ENCODE measurements at places on chromosomes 1 and 21.

DNA sequence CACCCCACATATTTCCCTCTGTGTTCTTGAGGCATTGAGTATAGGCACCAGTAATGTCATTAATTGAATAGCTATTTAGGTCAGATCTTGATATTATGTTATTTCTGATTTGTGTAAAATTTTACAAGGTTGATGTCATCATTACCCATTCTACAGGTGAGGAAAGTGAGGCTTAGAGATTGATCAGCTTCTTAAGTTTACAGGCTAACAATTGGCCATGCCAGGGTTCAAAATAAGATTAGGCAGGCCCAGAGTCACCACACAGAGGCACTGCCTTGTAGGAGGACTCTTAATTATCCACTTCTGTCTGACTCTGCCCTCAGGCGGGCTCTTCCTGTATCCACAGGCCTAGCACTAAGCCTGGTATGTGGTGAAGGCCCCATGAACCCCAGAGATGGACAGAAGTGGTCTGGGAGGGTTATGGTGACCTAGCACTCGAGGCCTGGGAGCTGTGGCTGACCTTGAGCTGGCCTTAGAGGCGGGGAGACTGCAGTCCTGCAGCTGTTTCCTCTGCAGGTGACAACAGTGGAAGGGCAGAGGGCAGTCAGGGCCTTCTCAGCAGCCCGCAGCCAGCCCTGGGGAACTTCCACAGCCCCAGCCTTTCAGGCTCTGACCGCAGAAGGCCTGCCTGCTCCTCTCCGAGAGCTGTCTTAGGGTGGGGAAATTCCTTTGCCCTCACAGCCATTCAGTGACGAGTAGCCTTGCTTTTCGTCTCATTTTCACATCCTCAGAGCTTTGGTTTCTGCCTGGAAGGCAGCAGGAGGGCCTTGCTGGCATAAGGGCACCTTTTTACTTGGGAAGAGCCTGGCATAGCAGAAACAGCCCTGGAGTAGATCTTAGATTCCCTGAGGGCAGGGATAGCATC, 12.2 kb downstream of the ZDHHC18 start:
- no peak for DNase-seq

- no peak for DNase-seq
Observed at GRCh38 chr1:12146343-12147112, 20.3 kb upstream of the TNFRSF1B start.

DNA sequence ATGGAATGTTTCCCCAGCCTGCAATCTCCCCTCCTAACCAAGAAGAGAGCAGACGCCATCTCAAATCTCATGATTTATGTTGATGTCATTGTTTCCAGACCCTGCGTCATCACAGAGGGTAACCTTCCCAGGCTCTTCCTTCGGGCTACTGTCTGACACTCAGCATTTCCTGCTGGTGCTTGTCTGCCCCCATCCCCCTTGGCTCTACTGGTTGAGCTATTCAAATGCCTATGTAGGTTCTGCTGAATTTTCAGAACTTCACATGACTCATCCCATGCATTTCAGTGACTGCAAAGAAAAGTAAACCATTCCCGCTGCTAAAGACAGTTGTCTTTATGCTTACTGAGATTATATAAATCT, 24.8 kb upstream of the ITPKB start:
- DNase-seq: no peak

GRCh38 chr1:12204140-12204539, 25.7 kb upstream of the VPS13D start:
- no peak for DNase-seq

- no peak for DNase-seq
Observed at GRCh38 chr1:238681021-238681420, 705.3 kb upstream of the CHRM3 start.
